ENCODE measurements at places on chromosomes 7 and 10.
A peak's percentile ranks its signal among the peaks of the same experiment; 100 is the strongest.

DNA sequence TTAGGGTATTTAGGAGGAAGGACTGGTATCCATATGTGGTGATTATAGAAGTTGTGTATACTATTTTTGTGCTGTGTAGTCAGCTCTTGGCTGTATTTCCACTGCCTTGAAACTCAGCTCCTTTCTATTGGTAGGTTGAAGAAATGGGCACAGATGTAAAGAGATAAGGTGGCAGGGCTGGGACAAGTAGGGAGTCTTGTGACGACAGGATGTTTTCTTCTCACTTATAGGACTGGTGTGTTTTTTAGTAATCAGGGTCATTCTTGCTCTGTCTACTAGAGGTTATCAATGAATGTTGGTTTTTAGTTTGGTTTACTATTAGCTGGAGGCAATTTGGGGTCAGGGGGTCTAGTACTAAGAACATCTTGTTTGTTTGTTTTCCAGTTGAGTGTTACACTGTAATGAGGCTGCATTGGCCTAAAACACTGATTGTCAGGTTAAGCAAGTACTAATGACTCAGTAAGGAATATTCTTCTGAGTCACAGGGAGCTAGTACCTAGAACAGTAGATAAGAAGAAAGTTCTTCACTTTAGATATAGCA is 11.8 kb downstream of the UBN2 start:
- no peak for DNase-seq

GRCh38 chr7:45244981-45245380 is 87.4 kb downstream of the RAMP3 start:
- no peak for DNase-seq

DNA sequence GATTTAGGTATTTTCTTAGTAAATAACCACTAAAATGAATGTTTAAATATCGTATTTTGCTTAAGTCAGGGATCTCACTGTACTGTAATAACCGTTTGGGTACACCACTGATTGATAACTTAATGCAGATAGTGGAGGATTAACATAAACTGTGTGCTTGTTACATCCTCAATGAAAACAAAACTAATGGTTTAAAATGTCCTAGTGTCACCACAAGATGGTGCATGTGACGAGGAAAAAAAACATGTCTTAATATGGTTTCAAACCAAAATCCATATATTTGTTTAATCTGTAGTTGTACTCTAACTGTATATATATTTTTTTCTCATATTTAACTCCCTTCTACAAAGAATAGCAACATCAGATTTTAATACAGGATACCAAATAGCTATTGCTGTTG is 19.2 kb downstream of the ARMC10 start:
- no peak for DNase-seq

DNA sequence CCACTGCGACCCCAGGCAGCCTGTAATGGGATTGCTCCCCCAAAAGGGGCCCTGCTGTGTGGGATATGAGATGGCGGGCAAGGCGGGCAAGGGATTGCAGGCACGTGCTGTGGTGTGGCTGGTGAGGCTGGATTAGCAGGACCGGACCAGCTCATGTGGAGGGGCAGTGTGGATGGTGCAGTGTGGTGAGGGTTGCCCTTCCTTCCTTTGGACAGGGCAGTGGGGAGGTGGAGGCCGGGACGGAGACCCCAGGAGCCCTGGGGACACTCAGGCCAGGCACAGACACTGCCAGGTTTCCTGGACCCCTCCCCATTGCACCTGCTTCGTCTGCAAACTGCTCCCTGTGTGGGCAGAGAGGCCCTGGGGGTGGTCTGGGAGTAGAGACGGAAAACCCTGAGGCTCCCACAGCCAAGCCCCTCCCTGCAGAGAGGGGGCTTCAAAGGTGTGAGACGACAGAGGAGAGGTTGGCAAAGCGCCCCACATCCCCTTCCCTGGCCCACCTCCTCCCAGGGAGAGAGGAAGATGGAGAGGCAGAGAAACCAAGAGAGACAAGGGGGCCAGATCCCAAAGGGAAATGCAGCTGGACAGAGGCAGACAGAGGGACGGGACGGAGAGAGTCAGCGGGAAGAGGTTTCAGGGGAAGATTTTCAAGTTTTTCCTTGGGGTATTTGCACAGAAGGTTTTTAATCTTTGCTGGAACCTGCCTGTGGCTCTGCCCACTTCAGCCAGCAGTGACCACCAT is 89.2 kb downstream of the MICALL2 start:
- no peak for DNase-seq

DNA sequence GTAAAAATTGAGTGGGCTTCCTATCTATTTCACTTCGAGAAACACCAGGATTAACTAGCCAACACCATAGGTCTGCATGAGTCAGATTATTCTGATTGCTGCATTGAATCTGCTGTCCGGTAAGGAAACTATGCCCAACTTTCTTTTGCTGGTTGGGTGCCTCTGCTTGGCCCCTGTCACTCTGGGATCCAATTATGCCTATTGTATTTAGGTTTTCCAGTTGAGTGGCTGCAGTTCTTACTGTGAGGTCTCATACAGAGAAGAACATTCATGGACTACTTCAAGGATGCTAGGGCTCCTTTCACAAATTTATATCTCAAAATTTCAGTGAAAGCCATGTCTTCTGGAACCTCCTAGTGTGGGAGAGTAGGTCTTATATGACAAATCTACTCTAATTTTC is 215.1 kb upstream of the SORCS1 start:
- DNase-seq = no peak

- DNase-seq = no peak
Measured at GRCh38 chr10:69075431-69075830, 12.5 kb upstream of the SRGN start.

DNA sequence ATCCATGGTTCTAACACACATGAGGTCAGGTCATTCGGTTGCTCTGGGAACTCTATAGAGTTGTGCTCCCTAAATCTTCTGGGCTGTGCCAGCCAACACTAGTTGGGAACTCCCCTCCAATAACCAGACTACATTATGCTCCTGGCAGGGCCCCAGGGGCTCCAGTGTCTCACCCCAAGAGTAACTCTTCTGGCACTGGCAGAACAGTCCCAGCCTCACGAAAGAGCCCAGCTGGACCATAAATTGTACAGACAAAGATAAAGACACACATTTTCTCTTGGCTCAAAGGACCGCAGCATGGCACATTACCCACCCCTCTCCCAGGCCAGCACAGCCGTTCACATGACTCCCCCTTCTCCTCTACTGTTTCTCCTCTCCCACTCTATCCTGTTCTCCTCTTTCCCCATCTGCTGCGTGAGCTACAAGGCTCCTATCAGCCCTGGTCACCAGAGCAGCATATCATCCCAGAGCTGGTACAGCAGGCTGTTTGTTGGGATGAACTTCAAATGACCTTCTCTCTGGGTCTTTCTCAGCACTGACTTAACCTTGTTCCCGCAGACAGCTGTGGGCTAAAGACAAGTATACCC is 230.6 kb downstream of the PLXNA4 start:
- no peak for DNase-seq

DNA sequence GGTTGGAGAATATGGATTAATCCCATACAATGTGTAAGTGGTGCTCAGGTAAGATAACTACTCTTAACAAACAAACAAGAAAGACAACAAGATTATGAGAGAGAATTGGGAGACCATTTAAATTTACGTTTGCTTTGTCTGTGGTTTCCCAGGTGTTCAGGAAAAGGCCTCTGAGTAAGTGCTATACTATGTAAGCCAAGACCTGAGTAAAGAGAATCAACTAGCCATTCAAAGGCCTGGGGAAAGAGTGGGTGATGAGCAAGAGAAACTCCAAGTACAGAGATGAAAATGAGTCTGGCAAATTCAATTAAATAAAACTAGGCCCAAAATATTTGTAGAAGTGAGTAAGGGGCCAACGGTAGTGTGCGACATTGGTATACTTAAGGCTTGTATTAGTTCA is 9.9 kb downstream of the CSTF2T start:
- no peak for DNase-seq

GRCh38 chr7:157495177-157495553 is 158.4 kb downstream of the DNAJB6 start:
- DNase-seq = no peak

- peak; percentile 52 for DNase-seq
Measured at GRCh38 chr7:22876986-22877729, 54.5 kb upstream of the TOMM7 start.

DNA sequence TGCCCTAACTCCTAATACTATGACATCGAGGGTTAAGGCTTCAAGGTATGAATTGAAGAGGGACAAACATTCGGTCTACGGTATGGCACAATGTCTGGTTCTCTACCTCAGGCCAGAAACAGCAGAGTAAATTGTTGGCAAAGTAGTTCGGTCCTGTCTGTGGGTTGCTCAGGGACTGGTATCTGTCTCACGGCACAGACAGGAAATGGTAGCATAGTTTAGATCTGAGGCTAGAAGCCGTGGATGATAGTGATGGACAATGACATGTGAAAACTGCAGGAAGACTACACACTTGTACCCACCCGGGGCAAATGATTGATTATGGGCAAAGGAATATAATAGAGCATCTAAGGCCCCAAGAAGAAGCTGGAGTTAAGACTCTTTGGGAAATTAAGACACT is 106.2 kb downstream of the TWIST1 start:
- no peak for DNase-seq

DNA sequence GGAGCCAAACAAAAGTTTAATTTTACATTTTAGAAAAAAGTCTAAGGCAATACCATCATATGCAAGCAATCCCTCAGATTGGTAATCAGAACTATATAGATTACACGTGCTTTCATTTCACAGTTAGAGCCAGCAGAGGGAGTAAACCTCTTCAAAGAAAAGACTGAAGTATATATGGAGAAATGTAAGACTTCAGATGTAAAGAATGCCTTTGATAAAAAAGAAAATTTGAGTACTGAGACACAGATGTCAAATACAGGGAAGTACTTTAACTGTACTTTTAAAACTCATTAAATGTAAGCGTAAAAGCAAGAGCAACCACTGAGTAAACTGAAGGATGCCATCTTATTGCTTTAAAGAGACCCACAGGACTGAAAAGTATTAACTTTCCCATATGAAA is 101.4 kb upstream of the FAM133B start:
- peak; percentile 35 for DNase-seq

- DNase-seq = peak; percentile 27
Measured at GRCh38 chr10:86207226-86207625, 159.4 kb downstream of the GRID1 start.

DNA sequence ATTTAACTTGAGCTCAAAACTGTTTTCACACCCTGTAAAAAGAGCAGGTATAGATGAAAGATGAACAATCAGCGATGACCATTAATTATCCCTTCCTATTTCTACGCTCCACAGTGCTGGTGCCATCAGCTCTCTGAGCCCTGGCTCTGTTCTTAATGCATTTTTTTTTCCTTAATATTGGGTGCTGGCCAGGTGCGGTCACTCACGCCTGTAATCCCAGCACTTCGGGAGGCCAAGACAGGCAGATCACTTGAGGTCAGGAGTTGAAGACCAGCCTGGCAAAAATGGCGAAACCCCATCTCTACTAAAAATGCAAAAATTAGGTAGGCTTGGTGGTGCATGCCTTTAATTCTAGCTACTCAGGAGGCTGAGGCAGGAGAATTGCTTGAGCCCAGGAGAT is 4.2 kb downstream of the STEAP4 start:
- no peak for DNase-seq

DNA sequence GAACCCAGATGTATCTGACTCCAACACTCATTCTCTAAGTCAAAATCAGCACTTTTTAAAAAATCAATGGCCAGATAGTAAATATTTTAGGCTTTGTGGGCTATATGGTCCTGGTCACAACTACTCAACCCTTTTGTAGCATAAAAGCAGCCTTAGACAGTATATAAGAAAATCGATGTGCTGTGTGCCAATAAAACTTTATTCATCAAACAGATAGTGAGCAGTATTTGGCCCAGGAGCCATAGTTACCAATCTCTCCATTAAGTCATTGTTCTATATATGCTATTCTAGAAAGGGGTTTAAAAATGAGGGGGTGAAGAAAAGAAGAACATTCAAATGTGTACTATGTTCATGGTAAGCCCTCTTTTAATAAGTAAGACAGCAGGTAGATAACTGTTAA is 18.5 kb upstream of the GPAM start:
- no peak for DNase-seq

- DNase-seq = no peak
Measured at GRCh38 chr7:112500619-112501018, 19.8 kb downstream of the LSMEM1 start.

DNA sequence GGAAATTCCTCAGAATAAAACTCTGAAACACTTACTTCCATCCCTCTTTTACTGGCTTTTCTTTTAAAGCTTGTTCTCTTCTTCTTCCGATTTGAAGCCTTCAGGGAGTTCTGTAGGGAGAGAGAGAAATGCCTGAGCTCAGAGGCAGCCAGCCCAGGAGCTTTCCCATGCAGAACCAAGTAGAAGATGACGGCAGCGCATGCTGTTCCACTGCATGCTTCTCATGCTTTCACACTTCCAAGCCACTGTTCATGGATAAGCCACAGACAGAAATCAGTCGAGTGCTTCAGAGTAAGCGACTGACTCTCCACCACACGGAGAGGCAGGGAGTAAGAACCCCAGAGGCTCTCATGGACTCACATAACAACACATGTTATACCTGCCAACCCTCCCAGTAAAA is 237.3 kb downstream of the DGKI start:
- no peak for DNase-seq

DNA sequence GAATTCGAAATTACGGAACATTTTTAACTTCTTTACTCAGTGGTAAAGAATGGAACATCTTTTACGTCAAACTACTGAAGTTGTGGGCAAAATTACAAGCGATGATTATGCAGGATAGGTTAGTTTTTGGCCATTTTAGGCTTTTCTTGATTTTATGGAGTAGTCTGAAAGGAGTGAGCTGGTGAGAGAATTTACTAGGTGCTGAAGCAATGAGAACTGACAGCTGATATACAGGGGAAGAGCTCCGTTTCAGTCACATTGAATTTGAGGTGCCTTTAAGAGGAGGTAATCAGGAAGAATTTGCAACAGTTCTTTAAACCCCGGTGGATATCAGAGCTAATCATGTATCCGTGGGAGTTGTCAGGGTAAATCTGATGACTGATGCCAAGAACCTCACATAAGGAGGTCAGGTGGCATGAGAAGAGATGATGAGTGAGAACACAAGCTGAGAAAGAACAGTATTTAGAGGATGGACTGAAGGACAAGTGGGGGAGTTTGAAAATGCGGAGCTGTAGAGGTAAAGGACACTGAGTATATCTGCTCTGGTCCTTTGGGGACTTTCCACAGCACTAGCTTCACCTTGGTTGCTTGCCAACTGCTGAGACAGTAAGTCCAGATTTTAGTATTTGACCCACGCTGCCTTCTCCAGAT is 104.3 kb downstream of the AHR start:
- no peak for DNase-seq

- no peak for DNase-seq
Measured at GRCh38 chr7:3279147-3279818, 21.8 kb upstream of the SDK1 start.

Measured in NCI-H1417 (cell line).